ENCODE measurements at places on chromosomes 4 and X.

DNA sequence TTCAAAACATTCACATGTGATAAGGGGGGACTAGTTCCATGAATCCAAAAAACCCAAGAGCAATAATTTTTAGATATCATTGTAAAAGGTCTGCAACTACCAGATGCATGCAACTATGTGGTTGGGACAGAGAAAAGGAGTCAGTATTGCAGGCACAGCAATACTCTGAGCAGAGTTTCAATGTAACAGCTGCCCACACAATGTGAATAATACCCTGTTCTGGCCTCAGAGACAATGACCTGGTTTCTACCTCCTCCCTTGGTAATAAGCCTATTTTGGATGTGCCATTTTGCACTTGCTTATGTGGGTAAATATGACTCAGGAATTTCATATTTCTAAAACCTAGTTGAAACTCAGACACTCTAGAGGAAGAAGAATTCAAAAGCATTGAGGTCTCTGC lies 194.8 kb upstream of the RASGEF1B start:
- DNase-seq, result no peak

DNA sequence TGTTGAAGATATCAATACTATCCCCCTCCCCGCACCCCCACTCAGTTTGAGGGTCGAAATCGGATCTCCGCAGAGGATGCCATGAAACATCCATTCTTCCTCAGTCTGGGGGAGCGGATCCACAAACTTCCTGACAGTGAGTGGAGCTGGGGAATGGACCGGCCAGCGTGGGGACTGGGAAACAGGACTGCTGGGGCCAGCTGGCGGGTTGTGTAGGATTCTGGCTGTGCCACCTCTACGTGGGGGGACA lies 5.5 kb upstream of the USP11 start:
- DNase-seq, result no peak

GRCh38 chr4:151408630-151409469 lies at the start of gene FHIP1A:
Gene FHIP1A (plus strand): TSS chr4:151409176. CDS start chr4:151566260, 157,084 bp downstream.
- DNase-seq, result peak; percentile 85

- DNase-seq, result no peak
Observed at GRCh38 chr4:10032625-10033024, 11.3 kb upstream of the SLC2A9 start.

GRCh38 chrX:54049801-54050200 lies 5.5 kb upstream of the PHF8 start:
- DNase-seq, result no peak
